Fibroblast of mammary gland (primary cell): ENCODE measurements at places on chromosomes 5 and 9.

GRCh38 chr5:140835622-140836510 is 1.8 kb downstream of the PCDHA7 start:
- no peak for DNase-seq

GRCh38 chr9:125993466-125993865 is 246.3 kb downstream of the PBX3 start:
- no peak for DNase-seq

DNA sequence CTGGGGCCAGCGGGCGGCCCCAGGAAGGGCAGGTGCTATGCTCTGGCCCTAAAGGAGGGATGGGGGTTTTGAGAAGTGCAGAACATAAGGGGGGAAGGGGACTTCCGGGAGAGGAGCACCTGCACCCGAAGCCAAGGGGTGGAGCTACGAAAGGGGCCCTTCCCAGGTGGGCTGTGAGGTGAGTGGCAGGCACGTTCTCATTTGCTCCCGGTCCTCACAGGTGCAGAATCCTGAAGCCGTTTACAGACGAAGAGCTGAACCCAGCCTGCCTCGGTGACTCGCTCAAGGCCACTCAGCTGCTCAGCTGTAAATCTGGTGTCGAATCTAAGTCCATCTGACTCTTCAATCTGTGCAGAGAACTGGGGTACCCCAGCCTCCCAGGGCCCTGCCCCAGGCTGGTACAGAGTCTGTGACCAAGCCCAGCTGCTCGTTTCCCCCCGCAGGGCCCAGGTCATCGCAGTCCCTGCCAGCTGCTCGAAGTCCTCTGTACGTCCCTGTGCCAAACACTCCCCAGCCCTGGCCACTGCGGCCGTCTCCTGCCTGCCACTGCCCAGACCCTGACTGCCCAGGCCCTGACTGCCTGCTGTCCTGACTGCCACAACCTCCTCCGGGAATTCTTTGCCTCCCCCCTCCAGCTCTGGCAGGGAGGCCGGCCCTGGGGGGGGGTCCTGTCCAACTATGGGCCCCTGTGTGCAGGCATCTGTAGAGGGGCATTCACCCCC is 53.8 kb upstream of the RXRA start:
- no peak for DNase-seq

DNA sequence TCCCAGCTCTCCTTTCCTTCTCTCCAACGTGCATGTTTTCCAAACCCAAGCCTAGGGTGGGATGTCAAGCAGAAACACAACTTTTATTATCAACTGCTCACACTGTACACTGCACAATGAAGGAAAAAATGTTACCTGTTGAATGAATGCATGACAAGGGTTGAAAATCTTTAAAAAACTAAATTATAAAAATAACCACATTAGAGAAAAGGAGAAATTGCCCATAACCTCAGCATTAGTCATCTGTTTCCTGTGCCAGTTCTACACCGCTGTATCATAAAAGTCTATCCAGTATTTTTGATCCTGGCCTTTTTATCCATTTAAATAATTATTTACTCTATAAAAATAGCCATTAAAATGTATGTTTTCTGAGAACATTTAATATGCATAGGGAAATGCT is 101.1 kb downstream of the APBA1 start:
- DNase-seq = no peak

GRCh38 chr9:104961238-104961637 is 33.3 kb upstream of the ABCA1 start:
- peak; percentile 83 for DNase-seq

DNA sequence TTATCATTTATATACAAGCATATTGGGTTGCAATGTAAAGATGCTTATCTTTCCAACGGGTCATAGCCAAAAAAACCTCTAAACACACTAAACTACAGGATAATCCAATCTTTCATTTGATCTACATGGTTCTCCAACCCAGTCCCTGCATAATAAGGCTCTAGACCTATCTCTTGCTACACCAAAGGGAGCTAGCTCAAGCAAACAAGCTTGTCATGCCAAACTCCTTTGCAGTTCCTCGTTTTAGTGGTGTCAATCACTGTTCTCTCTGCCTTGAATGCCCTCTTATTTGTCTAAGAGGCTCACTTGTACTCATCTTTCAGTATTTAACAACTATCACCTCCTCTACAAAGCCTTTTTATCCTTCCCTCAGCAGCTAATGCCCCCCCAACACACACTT is 5.6 kb downstream of the HOMER1 start:
- no peak for DNase-seq

GRCh38 chr9:107337676-107338590 is 54.9 kb downstream of the RAD23B start:
- peak; percentile 74 for DNase-seq

GRCh38 chr9:130053504-130054324 is at the start of gene GPR107:
Gene GPR107 (plus strand): TSS chr9:130053906. CDS start chr9:130053933, 27 bp downstream.
- DNase-seq = peak; percentile 55

- DNase-seq = peak; percentile 95
Measured at GRCh38 chr9:108053555-108054061, 564.0 kb upstream of the KLF4 start.

GRCh38 chr5:170056561-170057267 is 49.0 kb upstream of the FOXI1 start:
- DNase-seq = no peak

GRCh38 chr5:94777056-94777880 is 158.8 kb downstream of the SLF1 start:
- peak; percentile 19 for DNase-seq

DNA sequence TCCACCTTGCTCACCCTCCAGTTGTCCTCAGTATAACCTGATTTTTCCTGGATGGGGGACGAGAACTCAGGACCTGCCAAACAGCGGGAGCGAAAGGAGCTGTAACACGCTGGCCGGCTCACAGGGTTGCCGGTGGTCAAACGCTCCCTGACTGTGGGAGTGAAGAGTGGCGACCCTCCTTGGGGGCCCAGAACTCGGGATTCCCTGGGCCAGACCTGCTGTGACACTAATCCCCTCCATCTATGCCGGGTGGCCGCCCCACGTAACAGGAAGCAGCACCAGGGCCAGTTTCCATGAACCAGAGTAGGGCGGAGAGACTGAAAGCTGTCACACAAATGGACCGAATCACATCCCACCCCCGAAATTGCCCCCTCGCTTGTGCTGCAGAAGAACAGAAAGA is 1809.2 kb upstream of the ACO1 start:
- no peak for DNase-seq

DNA sequence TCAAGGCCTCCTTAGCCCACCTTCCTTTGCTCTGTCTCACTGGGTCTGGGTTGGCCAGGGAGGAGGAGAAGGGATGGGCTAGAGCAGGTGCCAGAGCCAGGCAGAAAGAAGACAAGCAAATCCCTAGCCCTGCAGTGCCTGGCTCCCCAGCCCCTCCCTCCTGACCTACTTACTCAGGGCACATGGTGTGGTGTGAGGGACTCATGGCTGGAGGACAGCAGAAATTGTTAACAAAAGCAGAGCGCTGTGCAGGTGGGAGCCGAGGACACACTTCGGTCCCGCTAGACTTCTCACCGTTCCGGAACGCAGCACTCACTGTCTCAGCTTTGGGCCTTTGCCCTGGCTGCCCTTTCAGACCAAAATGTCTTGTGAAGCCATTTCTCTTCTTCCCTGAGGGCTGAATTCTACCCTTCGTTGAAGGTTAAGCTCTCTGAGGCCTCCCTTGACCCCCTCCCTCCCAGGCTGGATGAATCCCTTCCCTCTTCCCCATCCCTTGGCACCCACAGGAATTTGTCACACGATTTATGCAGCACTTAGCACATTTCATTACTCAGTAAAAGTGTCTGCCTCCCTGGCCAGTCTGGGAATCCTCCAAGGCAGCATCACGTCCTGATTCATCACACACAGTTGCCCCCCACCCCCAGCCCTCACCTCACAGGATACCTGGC is 263.9 kb upstream of the TRPC7 start:
- no peak for DNase-seq

GRCh38 chr5:142263346-142263745 is 61.5 kb downstream of the SPRY4 start:
- no peak for DNase-seq

- DNase-seq = no peak
Measured at GRCh38 chr9:123011380-123011779, 22.1 kb upstream of the GPR21 start.

GRCh38 chr5:23419115-23419514 is 88.3 kb upstream of the PRDM9 start:
- peak; percentile 7 for DNase-seq

DNA sequence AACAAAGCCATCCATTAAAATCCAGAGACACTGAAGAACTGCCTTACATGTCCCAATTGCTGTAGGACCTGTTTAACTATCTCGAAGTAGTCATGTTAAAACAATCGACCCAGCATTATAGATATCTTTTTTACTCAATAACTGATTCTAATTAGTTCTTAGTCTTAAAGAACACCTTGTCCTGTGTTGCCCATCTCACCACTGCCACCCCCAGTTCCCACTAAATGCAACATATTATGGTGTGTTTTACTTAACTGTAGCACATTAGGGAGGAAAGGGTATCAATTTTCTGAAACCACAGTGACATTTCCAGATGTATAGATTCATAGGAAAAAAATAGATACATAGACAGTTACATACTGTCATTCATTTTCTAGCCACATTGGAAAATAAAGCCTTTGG is 221.2 kb downstream of the MEF2C start:
- DNase-seq = no peak

- DNase-seq = no peak
Measured at GRCh38 chr9:91886414-91887076, 63.5 kb downstream of the ROR2 start.
